Testis (tissue), 5 donors: ENCODE measurements at places on chromosomes 6 and 20. TPM values are rescaled to one million over a fixed set of nuclear protein-coding genes. Genes with fewer than 3 reads are reported as not detected.

Gene SLC22A3
- 6.9 TPM for polyA plus RNA-seq

DNA sequence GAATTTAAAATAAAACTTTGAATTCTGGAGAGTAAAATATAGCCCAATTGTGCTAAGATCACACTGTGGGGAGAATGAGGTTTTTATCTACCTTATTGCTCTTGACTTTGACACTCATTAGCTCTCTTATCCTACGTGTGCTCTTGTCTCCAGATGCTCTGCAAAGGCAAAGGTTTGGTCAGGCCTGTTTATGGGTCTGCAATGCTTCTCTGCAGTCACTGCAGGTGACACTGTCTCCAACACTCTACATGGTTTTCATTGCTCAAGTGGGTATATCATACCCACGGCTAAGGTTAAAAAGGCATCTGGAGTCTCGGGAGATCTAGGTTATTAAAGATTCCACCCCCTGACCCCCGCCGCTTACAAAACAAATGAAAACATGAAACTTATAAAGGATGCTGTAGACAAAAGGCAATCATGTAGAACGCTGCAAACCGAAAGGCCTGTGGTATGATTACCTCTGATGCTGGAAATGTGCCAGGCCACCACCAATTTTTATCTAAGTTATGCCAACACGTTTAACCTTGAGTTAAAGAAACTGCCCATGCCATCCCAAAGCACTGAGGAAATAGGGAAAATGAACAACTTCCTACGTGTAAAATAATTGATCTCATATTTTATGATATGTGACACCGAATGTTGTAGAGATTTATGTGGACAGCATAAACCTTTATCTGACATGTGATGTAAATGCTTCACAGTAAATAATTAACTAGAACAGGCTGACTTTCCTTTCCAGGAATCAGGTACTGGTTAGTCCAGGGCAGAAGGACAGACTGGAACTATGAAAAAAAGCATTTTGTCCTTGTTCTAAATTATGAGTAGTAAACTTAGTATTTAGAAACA, 238.2 kb upstream of the NOX3 start:
- H3K4me3 ChIP-seq = no peak overlapping the region
- DNase-seq = no peak
- no peaks in the 10 kb centered on the region for H3K4me1 ChIP-seq
- H3K27ac ChIP-seq = no peak overlapping the region
- no peaks in the 10 kb centered on the region for H3K27me3 ChIP-seq
- no peaks in the 10 kb centered on the region for H3K36me3 ChIP-seq

DNA sequence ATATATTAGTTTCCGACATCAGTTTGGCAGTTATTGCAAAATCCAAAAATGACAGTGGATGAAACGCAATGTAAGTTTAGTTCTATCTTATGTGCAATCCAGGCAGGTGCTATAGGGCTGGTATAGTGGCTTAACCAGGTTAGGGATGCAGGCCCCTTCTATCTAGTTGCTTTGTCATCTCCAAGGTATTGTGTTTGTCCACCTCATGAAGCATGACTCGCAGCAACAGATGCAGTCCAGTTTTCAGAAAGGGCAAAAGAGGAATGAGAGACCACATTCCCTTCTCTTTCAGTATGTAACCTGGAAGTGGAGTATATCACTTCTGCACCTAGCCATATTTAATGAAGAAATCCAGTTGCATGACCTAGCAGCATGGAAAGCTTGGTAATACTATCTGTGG, 59.7 kb downstream of the PKIB start:
- no peaks in the 10 kb centered on the region for H3K4me1 ChIP-seq
- H3K27ac ChIP-seq = no peak overlapping the region
- DNase-seq = no peak
- no peaks in the 10 kb centered on the region for H3K36me3 ChIP-seq

DNA sequence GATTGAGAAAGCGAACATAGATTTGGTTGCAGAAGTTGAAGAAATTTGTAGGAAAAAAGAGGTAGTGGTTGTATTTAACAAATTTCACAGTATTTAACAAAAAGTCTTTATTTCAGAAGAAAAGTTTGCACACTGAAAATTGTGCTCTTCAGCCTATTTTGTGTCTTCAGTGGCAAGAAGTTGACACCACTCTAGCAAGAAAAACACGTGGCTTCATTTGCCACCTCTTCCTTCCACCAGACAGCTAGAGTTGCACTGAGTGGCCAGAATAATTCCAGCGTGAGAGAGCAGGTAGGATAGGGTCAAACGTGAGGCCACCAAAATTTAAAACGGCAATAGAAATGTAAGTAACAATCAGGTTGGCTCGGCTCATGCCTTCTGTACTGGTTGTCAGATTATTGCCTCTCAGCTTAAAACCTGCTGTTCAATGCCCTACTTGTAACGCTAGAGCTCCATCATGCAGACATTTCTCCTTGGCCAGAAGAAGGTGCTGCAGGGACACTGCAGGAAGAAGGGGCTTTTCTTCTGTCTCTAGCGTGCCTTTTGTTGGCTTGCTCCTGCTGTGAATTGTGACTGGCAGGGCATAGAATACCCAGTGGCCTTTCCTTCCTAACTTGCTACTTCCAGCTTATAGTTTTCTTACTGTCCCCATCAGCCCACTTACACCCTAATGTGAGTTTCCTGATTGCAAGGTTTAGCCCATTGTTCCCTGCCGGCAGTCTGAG, 12.1 kb downstream of the TRAPPC3L start:
- H3K27ac ChIP-seq = no peak overlapping the region
- H3K36me3 ChIP-seq = no peaks in the 10 kb centered on the region
- no peak overlapping the region for H3K4me3 ChIP-seq
- no peaks in the 10 kb centered on the region for H3K4me1 ChIP-seq
- no peak for DNase-seq

DNA sequence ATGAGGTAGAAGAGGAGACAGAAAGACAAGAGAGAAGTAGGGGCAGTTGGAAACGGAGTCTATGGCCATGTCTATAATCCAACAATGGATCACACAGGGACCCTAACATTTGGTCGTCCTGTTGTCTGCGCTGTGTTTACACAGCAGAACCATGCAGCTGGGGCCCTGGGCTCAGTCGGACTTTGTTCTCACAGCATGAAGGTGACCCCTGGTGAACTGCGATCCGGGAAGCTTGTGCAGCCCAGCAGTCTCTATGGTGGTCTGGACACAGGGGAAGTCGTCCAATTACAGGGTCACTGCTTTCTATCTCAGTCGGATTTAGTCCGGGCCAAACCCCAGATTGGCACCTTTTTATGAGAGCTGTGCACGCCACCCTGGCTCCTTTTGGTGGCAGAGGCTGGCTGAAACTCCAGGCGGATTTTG, 153.6 kb downstream of the FOXA2 start:
- DNase-seq = no peak
- no peak overlapping the region for H3K4me3 ChIP-seq
- no peaks in the 10 kb centered on the region for H3K36me3 ChIP-seq
- H3K4me1 ChIP-seq = no peaks in the 10 kb centered on the region
- H3K27ac ChIP-seq = no peak overlapping the region
